ENCODE measurements at places on chromosomes 12 and 14.

GRCh38 chr12:32379667-32380066, 19.7 kb upstream of the FGD4 start:
- no peak for DNase-seq

- DNase-seq, result no peak
Observed at GRCh38 chr12:130242506-130242905, 80.2 kb downstream of the FZD10 start.

DNA sequence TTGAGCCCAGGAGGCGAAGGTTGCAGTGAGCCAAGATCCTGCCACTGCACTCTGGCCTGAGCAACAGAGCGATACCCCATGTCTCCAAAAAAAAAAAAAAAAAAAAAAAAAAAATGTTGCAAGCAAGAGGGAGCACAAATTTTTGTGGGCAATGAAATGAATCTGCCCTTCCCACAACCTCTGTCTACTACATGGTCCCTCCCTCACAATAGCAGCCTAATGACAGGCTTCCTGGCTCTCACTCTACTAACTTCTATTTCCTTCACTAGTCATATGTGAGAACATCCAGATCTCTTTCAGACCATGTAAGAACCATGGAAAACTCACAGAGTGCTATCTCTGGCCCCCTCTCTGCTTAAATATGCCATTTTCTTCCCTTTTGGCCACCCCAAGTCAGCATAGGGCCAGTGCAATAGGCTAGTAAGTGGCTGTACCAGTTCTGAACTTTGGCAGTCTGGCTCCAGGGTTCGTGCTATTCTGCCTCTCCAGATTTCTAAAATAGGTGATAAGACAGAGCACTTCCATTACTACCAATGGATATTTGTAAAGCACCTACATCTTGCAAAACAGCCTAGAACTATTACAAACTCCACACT, 7.1 kb downstream of the OSBPL8 start:
- no peak for DNase-seq

DNA sequence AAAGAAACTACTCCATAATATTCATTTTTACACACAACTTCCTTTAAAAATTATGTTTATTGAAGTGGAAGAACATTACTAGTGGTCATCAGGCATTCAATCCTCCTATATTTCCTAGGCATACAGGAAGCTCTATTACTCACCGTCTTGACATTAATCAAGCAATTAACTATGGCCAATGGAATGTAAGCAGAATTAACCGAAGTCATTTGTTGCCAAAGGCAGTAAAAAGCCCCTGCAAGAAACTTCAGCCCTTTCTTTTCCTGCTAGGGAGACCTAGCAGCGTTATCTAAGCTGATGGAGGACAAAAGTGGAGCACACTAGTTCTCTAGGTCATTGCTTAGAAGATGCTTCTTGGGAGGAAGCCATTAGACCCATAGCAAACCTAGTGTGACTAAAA, 399.6 kb downstream of the KCNH5 start:
- DNase-seq, result no peak

- no peak for DNase-seq
Observed at GRCh38 chr14:48991141-48991540, 595.0 kb downstream of the RPS29 start.

DNA sequence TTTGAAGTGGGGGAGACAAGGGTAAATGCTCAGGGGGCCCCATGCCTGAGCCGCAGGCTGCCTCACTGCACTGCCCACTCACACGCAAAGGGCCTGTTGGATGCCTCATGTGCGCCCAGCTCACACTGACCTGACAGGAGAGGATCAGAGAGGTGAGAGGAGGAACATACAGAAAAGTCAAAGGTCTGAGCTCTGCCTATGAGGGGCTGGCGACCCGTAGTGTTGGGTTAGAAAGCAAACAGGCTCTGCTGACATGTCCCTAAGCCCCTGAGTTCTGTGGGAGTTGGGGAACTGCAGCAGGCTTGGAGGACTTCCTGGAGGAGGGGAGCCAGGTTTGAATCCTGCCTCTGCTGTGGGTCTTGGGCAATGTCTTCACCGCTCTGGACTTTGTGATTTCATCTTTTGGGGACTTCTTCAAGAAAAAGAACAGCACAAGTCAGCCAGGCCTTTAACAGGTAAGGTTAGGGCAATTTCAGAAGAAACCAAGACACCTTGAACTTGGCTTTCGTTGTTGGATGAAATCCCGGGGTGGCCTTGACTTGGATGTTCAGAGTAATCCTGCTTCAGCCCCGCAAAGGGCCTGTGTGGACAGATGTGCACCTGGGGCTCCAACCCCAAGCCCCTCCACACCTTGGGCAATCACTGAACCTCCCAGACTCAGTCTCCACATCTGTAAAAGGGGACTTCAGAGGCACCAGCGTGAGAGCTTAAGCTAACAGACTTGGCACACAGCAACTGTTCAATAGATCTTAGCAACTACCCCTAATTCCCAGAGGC, 116.8 kb downstream of the SCARB1 start:
- DNase-seq, result no peak

GRCh38 chr14:54475911-54476310, 12.9 kb downstream of the GMFB start:
- no peak for DNase-seq

DNA sequence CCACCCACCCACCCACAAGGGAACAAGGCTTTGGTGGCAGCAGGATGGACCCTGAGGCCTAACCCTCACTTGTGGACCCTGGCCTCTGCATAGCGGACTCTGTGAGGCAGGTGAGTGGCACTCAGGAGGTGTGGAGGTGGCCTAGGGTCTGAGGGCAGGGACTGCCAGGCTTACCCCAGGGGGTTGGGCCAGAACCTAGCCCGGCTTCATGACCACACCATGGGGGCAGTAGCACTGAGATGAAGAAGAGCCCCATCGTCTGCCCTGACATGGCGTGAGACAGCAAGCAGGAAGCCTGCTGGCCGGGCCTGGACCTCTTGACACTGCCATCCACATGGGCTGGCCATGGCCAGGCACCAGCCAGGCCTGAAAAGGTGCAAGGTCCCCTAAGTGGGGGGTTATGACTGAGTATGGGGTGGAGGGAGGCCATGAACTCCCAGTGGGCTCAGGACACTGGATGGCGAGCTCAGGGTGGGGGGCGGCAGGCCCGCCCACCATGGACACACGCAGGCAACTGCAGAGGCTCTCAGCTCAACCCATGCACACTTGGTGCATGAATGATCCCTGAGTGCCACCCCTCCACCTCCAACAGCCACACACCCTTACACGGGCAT, 29.3 kb downstream of the JAG2 start:
- DNase-seq, result no peak

- no peak for DNase-seq
Observed at GRCh38 chr12:94318181-94318580, 141.5 kb downstream of the CEP83 start.

DNA sequence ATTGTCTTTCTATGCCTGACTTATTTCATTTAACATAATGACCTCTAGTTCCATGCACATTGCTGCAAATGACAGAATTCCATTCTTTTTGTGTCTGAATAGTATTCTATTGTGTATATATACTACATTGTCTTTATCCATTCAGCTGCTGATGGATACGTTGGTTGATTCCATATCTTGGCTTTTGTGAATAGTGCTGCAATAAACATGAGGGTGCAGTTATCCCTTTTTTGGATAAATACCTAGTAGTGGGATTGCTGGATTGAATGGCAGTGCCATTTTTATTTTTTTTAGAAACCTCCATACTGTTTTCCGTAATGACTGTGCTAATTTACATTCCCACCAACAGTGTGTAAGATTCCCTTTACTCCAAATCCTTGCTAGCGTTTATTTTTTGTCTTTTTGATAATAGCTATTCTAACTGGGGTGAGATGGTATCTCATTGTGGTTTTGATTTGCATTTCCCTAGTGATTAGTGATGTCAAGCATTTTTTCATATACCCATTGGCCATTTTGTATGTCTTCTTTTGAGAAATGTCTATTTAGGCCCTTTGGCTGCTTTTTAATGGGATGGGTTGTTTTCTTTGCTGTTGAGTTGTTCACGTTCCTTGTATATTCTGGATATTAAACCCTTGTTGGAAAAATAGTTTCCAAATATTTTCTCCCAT, 2.3 kb downstream of the OAS2 start:
- no peak for DNase-seq

DNA sequence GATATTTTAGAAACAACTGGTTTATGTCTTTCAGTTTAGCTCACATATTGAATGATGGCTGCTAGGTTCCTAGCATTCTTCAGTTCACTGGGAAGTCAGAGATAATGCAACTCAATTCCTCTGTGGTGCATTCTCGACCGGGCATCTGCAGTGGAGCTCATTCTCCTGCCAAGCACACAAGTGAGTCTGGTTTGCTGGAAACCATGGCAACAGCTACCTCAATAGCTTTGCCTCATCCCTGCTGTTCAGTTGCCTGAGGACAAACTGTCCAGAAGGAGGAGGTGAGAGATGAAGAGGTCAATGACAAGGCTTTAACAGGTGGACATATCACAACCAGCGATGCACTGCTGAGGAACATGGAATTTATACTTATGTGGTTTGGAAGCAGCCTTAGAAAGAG, 816.9 kb downstream of the AACS start:
- DNase-seq, result no peak

DNA sequence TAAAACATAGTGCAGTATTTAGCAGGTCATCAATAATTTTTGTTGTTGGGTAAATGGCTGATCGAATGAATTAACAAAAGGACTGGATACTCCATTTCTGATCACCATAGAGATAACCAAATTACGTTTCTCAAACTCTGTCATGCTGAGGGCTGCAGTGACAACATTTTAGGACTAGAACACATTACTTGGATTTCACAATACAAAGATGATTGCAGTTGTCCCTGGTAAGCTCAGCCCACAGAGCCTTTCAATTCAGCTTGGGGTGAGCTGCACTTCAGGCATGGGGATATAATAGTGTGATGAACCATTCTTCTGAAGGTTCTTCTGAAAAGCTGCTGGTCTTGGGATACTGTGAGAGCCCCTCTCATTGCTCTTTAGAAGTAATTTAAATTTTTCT, 74.3 kb downstream of the FAR2 start:
- no peak for DNase-seq

DNA sequence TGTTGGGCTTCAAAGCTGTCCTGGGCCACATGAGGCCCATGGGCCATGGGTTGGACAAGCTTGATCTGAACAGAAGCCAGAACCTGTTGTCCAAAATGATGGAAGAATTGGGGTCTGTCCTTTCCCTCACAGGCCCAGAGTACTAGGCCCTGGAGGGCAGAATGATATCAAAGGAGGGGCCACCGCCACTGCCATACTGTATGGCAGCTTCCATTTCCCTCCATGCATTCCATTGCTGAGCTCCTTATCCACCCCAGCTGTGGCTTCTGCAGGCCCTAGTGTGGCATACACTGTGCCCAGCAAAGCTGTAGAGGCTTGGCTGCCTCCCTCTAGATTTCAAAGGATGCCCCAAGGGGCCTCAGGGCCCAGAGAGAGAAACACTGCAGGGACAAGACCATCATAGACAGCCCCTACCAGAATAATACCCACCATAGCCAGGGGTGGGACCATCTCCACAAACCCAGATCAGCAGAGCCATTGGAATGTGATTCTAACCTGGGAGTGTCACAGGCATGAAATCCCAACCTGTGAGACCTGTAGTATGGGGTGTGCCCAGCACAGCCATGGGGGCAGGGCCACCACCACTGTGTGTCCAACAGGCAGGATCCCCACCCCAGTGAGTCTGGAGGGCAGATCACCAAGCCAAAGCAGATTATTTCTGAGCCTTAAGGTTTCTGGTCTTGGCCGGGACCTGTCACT, 61.4 kb upstream of the BEGAIN start:
- DNase-seq, result no peak

GRCh38 chr14:80624581-80624980, 317.0 kb downstream of the CEP128 start:
- no peak for DNase-seq

DNA sequence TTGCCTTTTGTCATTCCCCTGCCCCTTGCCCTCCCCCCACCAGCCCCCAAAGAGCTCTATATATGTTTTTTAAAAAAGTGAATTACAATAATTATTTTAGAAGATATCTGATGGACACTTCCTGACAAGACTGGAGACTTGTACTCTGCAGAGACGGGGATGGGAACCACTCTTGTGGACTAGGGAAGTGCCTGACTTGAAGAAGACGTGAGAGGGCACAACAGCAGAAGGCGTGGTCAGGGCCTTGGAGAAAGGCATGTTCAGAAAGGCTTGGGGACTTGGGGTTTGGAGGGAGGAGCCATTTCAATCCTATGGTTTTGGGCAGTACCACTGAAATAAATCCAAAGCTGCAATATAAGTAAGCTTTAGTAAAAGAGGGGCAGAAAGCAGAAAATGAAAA, 154.7 kb downstream of the APAF1 start:
- DNase-seq, result no peak

DNA sequence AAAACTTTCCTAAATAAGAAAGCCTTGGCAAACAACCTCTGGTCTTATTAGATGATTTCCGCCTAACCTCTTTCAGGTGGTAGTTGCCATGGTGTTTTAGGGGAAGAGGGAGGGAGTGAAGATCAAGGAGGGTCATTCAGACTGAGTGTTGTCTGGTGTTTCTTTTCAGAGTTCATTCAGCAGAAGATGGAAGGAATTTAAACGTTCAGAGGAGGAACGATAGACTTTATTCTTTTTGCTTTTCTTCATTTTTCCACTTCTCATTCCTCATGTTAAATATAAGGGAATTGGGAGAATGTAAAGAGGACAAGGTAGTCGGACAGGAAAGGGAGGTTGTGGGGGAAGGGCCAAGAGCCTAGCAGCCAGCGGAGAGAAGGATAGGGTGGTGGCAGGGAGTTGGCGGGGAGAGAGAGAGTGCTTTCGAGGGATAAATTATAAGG, 17.4 kb upstream of the SALL2 start:
- DNase-seq, result no peak

- DNase-seq, result no peak
Observed at GRCh38 chr12:92030618-92031017, 115.0 kb downstream of the BTG1 start.

GRCh38 chr14:74394549-74394948, 31.5 kb downstream of the SYNDIG1L start:
- DNase-seq, result no peak

DNA sequence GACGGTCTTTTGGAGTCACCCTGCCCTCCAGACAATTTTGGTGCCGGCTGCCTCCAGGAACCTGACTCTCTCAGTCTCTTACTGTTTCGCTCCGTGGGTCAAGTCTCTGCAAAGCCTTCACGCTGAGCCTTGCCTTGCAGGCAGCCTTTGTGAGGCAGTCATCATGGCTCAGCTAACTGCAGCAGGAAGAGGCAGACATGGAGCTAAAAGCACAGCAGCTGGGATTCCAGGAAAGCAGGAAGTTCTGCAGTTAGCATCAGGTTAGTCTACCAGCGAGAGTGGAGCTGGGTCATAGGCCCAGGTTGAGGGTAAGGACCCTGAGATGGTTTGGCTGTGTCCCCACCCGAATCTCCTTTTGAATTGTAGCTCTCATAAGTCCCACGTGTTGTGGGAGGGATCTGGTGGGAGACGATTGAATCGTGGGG, 305.4 kb downstream of the PCNX1 start:
- DNase-seq, result no peak

- DNase-seq, result no peak
Observed at GRCh38 chr14:68627050-68627867, 165.6 kb downstream of the ZFP36L1 start.

All from foreskin melanocyte (primary cell).